Activated CD8-positive, alpha-beta T cell treated with anti-CD3 and anti-CD28 coated beads, Interleukin-2, amount 10 ng/mL, durations not matched to agents 7 days and 5 days (primary cell): ENCODE measurements at places on chromosomes 2 and 18.

- DNase-seq = peak; percentile 82
Measured at GRCh38 chr2:127084611-127085316, 22.2 kb downstream of the BIN1 start.

- DNase-seq = peak; percentile 85
Measured at GRCh38 chr18:46155641-46156051, 51.5 kb downstream of the HAUS1 start.

GRCh38 chr2:2547911-2548310 lies 216.8 kb upstream of the MYT1L start:
- no peak for DNase-seq

GRCh38 chr2:197198890-197199289 lies 111.7 kb downstream of the ANKRD44 start:
- DNase-seq = peak; percentile 97

- DNase-seq = no peak
Measured at GRCh38 chr2:101577173-101577572, 102.3 kb upstream of the RFX8 start.
